ENCODE measurements at places on chromosomes 4 and X.

DNA sequence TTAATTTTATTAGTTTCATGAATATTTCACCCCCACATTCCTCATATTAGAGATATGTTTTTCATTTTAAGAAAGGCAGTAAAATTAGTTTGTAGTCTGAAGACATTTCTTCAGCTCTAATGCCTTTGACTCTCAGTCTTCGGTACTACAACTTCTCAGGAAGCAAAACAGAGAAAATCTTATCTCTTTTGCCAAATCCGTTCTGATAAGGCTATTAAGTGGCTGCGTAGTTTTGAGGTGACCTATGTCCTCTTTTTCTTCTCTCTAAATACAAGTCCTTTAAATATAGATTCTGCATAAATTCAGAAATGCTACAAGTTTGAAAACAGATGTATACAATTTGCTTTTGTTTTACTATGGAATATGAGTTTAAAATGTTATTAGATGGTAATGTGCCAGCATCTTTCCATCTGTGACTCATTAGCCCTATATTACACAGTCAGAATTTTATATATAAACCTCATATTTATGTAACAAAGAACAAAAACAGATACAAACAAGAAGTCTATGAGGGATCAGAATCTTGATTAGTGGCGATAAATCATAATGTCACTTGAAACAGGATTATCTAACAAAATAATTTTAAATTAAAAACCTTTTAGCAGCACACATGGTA lies 181.2 kb upstream of the ETNPPL start:
- no peak for DNase-seq

- no peak for DNase-seq
These were observed 5.1 kb upstream of the DCLK2 start for GRCh38 chr4:150072906-150073714.

GRCh38 chr4:41692717-41693345 lies 55.7 kb downstream of the PHOX2B start:
- DNase-seq, result peak; percentile 80

DNA sequence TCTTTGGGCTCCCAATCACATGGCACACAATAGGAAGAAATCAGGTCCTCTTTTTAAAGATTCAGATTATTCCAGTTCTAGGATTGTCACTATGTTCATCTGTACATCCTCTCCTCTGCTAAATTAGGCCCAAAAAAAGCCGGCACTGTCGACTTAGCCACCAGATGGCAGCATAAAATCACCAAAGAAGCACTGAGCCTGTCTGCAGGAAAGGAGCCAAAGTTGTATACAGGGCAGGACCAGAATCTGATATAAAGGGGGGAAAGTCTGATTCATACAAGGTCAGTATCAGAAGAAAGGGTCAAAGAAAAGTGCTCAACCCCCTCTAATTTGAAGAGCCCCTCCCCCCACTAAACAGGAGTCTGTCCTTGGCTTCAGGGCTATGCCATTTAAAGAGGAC lies 292.5 kb downstream of the CHIC1 start:
- peak; percentile 60 for DNase-seq

DNA sequence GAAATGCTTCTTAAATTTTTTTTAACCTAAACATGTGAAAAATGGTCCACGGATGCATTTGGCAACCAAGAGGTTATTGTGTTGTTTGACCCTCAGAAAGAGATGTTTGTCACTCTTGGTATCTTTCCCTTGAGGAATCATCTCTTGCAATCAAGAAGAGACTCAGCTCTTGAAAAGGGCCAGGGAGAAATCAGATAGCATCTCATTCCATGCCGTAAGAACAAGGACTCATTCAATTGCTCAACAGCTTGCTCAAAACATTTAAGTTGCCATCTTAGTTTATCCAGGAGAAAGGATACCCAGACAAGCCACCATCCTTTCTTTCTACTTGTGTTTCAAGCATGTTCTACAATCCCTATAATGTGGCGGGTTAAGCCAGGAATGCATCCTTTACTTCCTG lies 209.5 kb upstream of the LNX1 start:
- DNase-seq, result no peak

DNA sequence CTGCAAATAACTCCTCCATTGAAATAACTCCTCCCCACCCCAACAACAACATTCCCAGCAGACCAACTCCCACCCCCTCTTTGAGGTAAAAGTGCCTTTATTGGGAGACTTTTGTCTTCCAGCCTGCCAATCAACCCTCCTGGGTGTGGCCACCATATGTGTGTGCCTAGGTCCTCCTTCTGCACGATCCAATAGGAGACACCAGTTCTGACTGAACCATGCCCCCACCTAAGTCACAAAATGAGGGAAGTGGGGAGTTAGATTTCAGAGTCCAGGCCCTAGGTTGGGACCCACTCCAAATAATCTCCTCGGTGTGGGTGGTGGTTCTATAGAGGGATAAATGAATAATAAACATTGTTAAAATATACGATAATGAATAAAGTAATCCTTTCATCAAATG lies 3.0 kb downstream of the PLP2 start:
- no peak for DNase-seq

DNA sequence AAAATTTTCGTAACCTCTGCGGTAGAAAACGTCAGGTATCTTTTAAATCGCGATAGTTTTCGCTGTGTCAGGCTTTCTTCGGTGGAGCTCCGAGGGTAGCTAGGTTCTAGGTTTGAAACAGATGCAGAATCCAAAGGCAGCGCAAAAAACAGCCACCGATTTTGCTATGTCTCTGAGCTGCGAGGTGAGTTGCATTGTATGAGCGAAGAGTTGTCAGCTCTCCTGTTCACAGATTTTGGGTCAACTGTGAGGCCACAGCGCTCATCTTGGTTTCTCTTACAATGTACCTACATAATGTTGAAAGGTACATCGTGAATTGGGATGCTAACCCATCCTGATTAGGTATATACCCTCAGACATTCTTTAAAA lies 486 bp downstream of the CLCN3 start:
- DNase-seq, result peak; percentile 11

- DNase-seq, result no peak
These were observed 48.1 kb upstream of the HMX1 start for GRCh38 chr4:8919651-8920288.

- DNase-seq, result no peak
These were observed 149.7 kb upstream of the ANKRD50 start for GRCh38 chr4:124862261-124862660.

- DNase-seq, result no peak
These were observed 2.2 kb upstream of the MID2 start for GRCh38 chrX:107823456-107823855.

DNA sequence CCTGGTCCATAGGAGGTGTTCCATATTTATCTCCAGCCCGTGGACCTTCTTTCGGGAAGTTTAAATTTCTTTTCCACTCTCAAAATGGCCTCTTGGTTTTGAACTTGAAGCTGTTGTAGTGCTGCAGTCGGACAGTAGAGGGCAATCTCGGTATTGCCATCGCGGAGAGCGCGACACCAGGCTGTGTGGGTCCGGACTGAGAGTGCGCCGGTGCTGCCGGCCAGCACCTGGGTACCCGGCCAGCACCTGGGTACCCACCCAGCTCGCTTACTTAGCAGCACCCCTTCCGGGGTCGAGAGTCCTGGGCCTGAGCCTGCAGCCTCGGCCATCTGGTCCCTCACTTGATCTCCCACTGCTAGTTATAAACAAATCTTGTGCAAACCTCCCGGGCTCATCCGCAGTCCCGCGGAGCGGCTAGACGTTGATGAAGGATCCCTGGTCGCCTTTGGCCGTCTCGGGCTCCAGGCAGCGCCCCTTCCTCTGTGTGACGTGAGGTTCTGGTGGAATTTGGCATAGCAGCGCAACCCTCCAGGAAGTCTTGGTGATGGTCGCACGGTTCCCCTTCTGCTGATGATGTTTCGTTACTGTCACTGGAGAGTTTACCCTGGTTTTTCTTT lies 18.0 kb downstream of the FAM9A start:
- DNase-seq, result no peak

DNA sequence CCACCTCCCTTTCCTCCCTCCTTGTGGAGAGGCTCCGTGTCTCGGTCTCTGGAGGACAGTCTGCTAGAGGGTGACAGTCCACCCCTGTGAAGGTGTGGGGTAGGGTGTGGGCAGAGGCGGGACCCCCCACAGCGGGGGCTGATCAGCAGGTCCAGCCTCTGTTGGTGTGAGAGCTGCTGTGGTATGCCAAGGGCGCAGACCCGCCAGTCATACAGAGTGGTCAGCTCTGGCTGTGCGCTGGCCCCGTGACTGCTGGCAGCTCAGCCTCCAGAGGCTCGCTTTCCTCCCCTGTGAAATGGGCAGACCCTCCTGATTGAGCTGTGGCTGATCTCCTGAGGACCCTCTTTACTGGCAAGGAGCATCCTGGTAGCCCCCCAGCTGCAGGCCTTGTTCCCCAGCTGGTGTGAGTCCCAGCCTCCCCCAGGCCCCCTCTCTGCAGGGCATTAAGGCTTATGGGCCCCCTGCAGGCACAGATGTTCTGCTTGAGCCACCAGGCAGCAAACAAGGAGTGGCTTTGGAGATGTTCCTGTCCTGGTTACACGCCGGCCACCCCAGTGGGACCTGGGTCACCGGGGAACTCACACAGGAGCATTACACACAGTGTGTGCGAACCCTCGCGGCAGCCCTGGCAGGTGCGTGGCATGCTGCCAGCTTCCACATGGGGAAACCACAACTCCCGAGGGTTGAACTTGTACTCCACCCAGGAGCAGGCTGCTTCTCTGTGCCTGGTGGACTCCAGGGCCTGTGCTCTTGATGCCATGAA lies 76.8 kb downstream of the PPP2R2C start:
- no peak for DNase-seq

- DNase-seq, result no peak
These were observed 23.0 kb upstream of the CLDN24 start for GRCh38 chr4:183345261-183345660.

- DNase-seq, result no peak
These were observed 3.0 kb upstream of the BCOR start for GRCh38 chrX:40100537-40101429.

DNA sequence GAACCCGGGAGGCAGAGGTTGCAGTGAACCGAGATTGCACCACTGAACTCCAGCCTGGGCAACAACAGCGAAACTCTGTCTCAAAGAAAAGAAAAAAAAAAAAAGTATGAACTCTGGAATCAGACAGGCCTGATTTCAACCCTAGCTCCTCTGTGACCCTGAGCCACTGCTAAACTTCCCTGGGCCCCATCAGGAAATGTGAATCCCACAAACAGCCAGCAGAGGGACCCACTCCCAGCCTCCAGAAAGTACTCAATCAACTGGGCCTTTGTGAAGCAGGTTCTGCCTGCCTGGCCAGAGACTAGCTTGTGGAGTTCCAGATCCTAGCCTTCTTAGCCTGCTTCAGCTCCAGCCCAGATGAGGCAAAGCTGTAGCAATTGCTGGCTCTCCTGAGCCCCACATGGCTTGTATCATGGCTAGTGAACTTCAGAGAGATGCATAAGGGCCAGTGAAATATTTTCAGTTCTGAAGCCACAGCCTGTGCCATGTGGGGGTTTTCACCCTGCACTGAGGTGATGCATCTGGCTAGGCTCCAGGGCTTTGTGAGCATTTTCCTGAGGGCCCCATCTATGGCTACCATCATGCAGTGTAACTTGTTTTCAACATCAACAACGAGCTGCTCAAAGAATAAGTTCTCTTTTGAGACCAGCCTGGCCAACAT lies 7.2 kb upstream of the IDS start:
- peak; percentile 62 for DNase-seq

- no peak for DNase-seq
These were observed 83.2 kb downstream of the GPAT3 start for GRCh38 chr4:83618991-83619645.

GRCh38 chr4:24963277-24963676 lies 50.4 kb upstream of the CCDC149 start:
- no peak for DNase-seq

- DNase-seq, result no peak
These were observed 96.6 kb upstream of the BANK1 start for GRCh38 chr4:101693842-101694398.

DNA sequence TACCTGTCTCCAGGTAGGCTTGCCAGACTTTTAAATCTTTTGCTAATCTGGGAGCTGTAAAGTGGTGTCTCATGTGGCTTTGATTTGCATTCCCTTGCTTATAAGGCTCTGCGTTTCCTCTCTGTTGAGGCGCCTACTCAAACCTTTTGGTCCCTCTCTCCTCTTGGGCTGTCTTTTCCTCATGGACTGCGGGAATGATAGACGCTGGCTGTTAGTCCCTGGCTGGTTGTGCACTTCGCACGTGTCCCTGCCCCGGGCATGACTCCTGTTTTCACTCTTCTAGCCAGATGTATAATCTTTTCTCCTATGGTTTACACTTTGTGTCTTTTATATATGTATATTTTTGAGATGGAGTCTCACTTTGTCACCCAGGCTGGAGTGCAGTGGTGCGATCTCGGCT lies 39.7 kb downstream of the RGS12 start:
- DNase-seq, result no peak

DNA sequence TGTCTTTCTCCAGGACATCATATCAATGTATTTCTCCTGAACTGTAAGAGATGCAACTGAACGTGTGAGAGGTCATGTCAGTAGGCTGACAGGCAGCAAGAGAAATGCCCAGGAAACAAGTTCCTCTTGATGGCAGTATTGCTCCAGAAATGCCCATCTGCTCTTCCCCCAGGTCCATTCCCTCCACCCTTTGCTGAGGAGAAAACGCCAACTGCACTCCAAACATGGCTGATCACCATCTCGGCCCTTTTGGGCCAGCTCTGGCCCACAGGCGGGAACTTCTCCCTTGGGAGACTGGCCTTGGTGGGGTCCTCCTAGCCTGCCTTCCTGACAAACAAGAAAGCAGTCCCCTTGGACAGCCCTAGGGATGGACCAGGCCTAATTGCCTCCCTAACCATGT lies 276.5 kb upstream of the AGTR2 start:
- DNase-seq, result peak; percentile 52

DNA sequence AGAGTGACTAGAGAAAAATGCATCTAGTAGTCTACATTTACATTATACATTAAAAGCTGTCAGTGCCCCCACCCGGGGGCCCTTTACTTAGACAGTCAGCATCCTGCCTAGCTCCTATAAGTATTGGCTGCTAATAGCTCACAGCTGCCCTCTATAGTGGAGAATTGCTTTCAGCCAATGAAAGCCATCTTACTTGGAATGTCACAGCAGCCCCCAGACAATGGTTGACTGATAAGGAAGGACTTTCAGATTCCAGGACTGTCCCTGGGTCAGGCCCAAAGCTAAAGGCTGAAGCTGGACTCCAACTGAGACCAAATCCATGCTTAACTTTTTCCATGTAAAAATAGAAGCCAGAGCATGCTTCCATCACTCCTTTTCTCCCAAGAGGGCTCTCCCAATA lies 196.9 kb downstream of the ANKRD50 start:
- no peak for DNase-seq

GRCh38 chrX:113058634-113059033 lies 218.0 kb upstream of the AMOT start:
- no peak for DNase-seq

All from SK-N-DZ (cell line).